T-helper 17 cell (primary cell): ENCODE measurements at places on chromosomes 6 and 20. TPM values are rescaled to one million over a fixed set of nuclear protein-coding genes. Genes with fewer than 3 reads are reported as not detected.

Gene HM13
- total RNA-seq, result 154 TPM

Gene JPH2
- not detected for total RNA-seq

Gene DLL1
- 2.7 TPM for total RNA-seq

DNA sequence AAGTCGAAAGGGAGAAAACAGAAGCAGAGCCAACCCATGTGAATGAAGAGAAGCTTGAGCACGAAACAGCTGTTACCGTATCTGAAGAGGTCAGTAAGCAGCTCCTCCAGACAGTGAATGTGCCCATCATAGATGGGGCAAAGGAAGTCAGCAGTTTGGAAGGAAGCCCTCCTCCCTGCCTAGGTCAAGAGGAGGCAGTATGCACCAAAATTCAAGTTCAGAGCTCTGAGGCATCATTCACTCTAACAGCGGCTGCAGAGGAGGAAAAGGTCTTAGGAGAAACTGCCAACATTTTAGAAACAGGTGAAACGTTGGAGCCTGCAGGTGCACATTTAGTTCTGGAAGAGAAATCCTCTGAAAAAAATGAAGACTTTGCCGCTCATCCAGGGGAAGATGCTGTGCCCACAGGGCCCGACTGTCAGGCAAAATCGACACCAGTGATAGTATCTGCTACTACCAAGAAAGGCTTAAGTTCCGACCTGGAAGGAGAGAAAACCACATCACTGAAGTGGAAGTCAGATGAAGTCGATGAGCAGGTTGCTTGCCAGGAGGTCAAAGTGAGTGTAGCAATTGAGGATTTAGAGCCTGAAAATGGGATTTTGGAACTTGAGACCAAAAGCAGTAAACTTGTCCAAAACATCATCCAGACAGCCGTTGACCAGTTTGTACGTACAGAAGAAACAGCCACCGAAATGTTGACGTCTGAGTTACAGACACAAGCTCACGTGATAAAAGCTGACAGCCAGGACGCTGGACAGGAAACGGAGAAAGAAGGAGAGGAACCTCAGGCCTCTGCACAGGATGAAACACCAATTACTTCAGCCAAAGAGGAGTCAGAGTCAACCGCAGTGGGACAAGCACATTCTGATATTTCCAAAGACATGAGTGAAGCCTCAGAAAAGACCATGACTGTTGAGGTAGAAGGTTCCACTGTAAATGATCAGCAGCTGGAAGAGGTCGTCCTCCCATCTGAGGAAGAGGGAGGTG, 38.7 kb downstream of the ZBTB2 start:
- no peak for DNase-seq

DNA sequence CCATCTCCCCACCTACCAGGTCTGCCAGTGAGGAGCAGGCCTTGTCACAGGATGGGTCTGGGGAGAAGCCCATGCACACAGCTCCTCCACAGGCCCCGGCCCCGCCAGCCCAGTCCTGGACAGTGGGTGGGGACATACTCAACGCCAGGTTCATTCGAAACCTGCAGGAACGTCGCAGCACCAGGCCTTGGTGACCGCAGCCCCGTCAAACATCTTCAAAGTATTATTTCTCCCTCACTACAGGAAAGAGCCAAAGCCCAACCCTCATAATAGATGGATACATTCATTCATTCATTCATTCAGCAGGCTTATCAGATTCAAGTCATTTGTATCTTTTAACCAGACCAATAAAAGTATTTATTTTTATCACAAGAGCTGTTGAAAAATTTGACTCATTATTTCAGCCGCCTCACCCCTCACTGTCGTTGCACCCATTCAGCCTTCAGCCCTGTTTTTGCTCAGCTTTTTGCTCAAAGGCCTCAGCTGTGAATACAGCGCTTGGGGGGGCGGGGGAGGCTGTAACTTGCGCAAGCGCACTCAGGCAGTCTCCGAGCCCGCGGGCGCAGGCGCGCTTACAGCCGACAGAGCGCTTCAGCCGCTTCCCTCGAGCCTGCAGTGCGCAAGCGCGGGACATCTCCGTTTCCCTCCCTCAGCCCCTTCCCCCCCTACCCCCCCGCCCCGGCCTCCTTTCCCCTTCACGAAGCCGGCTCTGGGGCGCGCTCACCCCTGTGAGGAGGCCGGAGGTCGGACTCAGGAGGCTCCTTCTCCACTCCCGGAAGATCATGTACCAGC, at the start of gene C6orf136:
TSS of gene C6orf136 (plus strand) at position 684 of the 792 bp plus-strand sequence. CDS start at position 783, 99 bp downstream.
- DNase-seq, result peak; percentile 84

DNA sequence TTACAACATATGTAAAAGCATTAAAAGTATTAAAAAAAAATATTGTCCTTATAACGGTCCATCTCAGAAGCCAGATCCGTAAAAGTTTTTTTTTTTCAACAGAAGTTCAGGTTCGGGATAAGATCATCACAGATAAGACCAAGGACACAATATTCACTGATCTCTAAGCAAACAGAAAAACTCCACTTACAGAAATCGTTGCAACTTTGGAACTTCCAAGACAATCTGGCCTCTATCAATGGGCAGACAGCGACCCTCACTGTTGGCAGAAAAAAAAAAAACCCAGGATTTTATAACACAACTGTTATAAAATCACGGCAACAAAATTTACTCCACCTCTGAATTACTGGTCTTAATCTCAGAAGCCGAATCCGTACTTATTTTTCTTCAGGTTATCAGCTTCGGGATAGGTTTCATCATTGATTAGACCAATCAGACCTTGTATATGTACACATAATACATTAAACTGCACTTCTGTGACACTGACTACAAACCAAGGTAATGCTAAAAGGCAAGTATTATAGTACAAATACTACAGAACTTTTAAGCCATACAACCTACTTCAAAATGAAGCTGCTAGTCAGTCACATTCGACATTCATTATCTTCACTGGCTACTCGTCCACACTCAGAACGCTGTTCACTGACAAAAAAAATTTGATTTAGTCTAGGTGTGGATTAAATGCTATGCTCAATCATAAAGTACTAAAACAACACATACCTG, 34.7 kb upstream of the SYNCRIP start:
- no peak for DNase-seq

- no peak for DNase-seq
These were observed 3.8 kb downstream of the PTPRT start for GRCh38 chr20:43185901-43186300.

DNA sequence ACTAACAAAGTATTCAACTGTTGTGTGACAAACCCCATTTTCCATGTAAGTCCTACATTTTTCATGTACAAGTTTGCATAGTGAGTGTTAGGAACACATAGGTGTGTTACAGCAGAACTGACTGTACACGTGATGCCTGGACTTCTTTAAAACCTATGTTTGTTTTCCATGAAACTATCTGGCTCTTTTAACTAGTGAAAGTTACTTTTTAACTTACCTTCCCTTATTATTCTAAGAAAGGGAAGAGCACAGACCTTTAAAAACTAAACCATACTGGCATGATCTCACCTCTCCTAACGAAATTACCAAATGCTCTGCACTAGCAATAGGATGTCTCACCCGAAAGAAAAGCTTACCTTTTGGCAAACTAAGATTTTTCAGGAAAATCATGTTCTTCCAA, 87.8 kb downstream of the CENPW start:
- no peak for DNase-seq

DNA sequence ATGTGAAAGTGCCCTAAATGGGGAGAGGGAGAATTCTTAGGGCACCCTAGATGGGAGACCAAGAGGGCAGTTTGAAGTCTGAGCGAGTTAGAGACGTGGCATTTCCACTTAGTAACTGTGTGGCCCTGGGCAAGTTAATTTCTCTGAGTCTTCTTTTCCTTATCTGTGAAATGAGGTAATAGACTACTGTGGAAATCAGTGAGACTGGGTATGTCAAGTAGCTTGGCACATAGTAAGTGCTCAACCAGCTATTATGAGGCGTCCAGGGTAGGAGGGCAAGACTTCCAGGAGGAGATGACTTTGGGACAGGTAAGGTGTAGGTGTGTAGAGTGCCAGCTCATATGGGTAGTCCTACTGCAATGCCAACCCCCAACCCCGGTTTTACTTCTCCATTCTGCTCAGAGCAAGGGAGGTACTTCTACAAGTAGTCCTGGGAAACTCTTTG, 770 bp downstream of the KIF3B start:
- DNase-seq, result no peak

DNA sequence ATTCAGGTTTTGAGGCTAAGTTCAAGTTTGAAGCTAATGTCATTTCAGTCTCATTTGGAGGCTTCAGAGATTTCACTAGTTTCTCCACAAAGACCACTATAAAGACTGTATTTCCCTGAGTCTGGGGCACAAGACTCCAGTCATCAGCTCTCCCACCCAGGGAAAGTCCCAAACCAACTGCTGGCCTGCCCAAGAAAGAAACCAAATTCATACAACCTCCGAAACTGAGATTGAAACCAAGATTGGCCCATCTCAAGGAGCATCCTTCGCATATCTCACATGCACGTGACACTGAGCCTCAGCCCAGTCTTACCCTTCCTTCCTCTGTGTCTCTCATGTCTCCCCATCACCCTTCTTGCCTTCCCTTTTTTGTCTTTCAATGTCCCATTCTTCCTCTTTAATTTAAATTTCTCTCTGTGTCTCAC, 3.5 kb upstream of the LTA start:
- peak; percentile 67 for DNase-seq
